Activated T-helper 2 cell treated with anti-CD3 and anti-CD28 coated beads, Interferon-gamma antibody, Interleukin-2, Interleukin-4, amounts not matched to agents 10 μg/mL and 5 μg/mL and 100 μg/mL, durations not matched to agents 14 hours and 24 hours and 36 hours (primary cell): ENCODE measurements at places on chromosomes 5 and 9. TPM values are rescaled to one million over a fixed set of nuclear protein-coding genes. Genes with fewer than 3 reads are reported as not detected.
A peak's percentile ranks its signal among the peaks of the same experiment; 100 is the strongest.

GRCh38 chr5:105632043-105632442, 2038.7 kb downstream of the EFNA5 start:
- no peaks in the 10 kb centered on the region for H3K27me3 ChIP-seq
- no peaks in the 10 kb centered on the region for H3K36me3 ChIP-seq
- no peak for DNase-seq
- no peak overlapping the region for H3K27ac ChIP-seq
- no peak overlapping the region for H3K4me3 ChIP-seq
- no peaks in the 10 kb centered on the region for H3K4me1 ChIP-seq

The GADD45G gene
- total RNA-seq: 18.4 and 19.9 TPM in 2 replicates

DNA sequence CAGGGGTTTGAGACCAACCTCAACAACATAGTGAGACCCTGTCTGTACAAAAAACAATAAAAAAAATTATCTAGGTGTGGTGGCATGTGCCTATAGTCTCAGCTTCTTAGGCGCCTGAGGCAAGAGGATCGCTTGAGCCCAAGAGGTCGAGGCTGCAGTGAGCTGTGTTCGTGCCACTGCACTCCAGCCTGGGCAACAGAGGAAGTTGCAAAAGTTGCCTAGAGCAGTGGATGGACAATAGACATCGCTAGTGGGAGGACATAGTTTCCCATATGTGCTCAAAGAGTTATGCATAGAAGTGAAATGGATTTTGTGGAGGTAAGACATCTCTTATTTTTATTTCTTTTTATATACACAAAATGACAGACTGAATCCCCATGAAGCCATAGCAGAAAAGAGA, 19.0 kb downstream of the HNRNPK start:
- no peak overlapping the region for H3K27ac ChIP-seq
- H3K4me3 ChIP-seq: no peak overlapping the region
- H3K27me3 ChIP-seq: no peaks in the 10 kb centered on the region
- peaks cover 8% of the 10 kb centered on the region for H3K4me1 ChIP-seq

DNA sequence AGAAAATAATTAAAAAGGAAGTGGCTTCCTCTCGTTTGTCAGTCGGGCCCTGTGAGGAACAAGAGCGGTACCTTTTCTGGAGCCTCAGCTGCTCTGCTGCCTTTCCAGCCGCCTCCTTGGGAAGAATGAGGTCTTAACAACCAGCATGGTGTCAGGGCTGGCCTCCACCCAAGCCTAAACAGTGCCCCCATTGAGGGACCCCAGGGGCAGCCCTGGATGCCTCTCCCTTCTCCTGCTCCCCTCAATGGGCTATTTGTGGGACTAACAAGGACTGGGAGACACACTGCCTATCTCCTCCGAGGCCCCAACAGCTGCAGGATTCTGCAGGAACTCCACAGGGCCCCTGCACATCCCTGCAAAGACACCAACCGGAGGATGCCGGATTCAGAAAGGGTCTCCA, 155.4 kb upstream of the MAP3K1 start:
- no peaks in the 10 kb centered on the region for H3K36me3 ChIP-seq
- DNase-seq: no peak
- no peak overlapping the region for H3K4me3 ChIP-seq
- H3K27ac ChIP-seq: no peak overlapping the region
- peaks cover 19% of the 10 kb centered on the region for H3K4me1 ChIP-seq

The PITX1 gene
- total RNA-seq: 0.39 and 0.46 TPM in 2 replicates

- no peak overlapping the region for H3K27ac ChIP-seq
- no peaks in the 10 kb centered on the region for H3K36me3 ChIP-seq
- peaks cover 2% of the 10 kb centered on the region for H3K4me1 ChIP-seq
- no peak overlapping the region for H3K4me3 ChIP-seq
- no peak for DNase-seq
Observed at GRCh38 chr9:32589083-32589723, 16.2 kb upstream of the NDUFB6 start.

The SHOC1 gene
- total RNA-seq: not detected in 2 replicates

GRCh38 chr9:16057541-16057940, 504.7 kb downstream of the CCDC171 start:
- no peak overlapping the region for H3K4me3 ChIP-seq
- H3K36me3 ChIP-seq: no peaks in the 10 kb centered on the region
- H3K27me3 ChIP-seq: peaks cover 7% of the 10 kb centered on the region
- H3K27ac ChIP-seq: no peak overlapping the region

- H3K27ac ChIP-seq: no peak overlapping the region
- no peak overlapping the region for H3K4me3 ChIP-seq
- no peak for DNase-seq
Observed at GRCh38 chr5:108788142-108788541, 40.4 kb downstream of the FER start.

DNA sequence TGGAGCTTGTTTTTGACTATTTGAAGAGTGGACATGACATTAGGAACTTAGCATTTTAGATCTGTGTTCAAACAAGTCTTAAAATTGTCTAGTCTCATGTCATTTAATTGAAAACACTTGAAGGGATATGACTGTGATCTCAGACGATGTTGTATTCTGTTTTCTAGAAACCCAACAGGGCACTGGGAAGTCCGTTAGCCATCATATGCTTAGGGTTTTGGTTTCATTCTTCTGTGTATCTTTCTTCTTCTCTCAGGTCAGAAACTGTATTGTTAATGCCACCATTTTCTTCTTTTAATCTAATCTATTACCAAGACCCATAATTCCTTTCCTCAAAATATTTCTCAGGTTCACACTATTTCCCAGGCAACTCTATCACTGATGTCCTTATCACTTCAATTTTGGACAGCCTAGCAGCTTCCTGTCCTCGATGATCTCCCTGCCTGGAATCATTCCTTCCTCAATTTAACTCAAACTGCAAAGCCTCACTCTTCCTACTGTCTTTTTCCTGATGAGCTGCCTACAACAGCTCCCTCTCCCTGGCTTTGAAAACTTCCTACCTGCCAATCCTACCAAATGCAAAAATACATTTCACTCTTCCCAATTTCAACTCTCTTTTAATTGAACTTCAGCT, 77.7 kb downstream of the MEF2C start:
- H3K27me3 ChIP-seq: peaks cover 14% of the 10 kb centered on the region
- H3K36me3 ChIP-seq: no peaks in the 10 kb centered on the region
- H3K4me3 ChIP-seq: no peak overlapping the region
- H3K27ac ChIP-seq: no peak overlapping the region
- no peak for DNase-seq

GRCh38 chr9:121938621-121939020, 154.5 kb downstream of the TTLL11 start:
- H3K4me1 ChIP-seq: no peaks in the 10 kb centered on the region
- H3K27me3 ChIP-seq: no peaks in the 10 kb centered on the region
- H3K36me3 ChIP-seq: no peaks in the 10 kb centered on the region
- H3K4me3 ChIP-seq: no peak overlapping the region
- DNase-seq: no peak
- no peak overlapping the region for H3K27ac ChIP-seq

GRCh38 chr5:115393239-115393638, 96.8 kb upstream of the CCDC112 start:
- H3K4me1 ChIP-seq: no peaks in the 10 kb centered on the region
- DNase-seq: no peak

DNA sequence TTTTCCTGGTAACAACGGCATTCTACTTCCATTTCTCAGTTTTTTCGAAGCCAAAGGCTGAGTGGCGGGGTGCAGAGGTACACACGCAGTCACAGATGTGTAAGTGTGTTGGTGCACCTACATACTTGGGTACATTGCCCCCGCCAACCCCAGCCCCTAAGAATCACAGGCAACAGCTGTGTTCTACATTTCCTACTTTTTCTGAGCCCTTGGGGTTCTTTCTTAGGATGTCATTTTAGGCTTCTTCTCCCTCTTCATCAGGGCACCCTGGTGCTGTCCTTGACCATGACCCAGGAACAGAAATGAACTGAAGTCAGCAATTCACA, 104.8 kb downstream of the PAX5 start:
- no peak for DNase-seq
- no peaks in the 10 kb centered on the region for H3K36me3 ChIP-seq
- peaks cover 24% of the 10 kb centered on the region for H3K4me1 ChIP-seq
- no peak overlapping the region for H3K4me3 ChIP-seq

GRCh38 chr9:97990259-97990658, 7.1 kb downstream of the ANP32B start:
- peaks cover 72% of the 10 kb centered on the region for H3K4me1 ChIP-seq
- H3K27ac ChIP-seq: peak overlapping the region; percentile 46
- no peaks in the 10 kb centered on the region for H3K27me3 ChIP-seq
- peak overlapping the region; percentile 6 for H3K4me3 ChIP-seq

DNA sequence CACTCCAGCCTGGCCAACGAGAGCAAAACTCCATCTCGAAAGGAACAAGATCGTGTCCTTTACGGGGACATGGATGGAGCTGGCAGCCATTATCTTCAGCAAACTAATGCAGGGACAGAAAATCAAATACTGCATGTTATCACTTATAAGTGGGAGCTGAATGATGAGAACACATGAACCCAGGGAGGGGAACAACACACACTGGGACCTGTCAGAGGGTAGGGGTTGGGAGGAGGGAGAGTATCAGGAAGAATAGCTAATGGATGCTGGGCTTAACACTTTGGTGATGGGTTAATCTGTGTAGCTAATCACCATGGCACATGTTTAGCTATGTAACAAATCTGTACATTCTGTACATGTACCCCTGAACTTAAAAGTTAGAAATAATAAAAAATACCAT, 40.9 kb downstream of the NMUR2 start:
- H3K27me3 ChIP-seq: no peaks in the 10 kb centered on the region
- no peaks in the 10 kb centered on the region for H3K4me1 ChIP-seq
- no peak for DNase-seq
- H3K36me3 ChIP-seq: no peaks in the 10 kb centered on the region
- H3K4me3 ChIP-seq: no peak overlapping the region

GRCh38 chr5:148816357-148816756, 10.1 kb upstream of the ADRB2 start:
- H3K36me3 ChIP-seq: no peaks in the 10 kb centered on the region
- no peak overlapping the region for H3K27ac ChIP-seq
- H3K4me3 ChIP-seq: no peak overlapping the region
- DNase-seq: no peak
- H3K27me3 ChIP-seq: peaks cover 27% of the 10 kb centered on the region
- peaks cover 13% of the 10 kb centered on the region for H3K4me1 ChIP-seq

DNA sequence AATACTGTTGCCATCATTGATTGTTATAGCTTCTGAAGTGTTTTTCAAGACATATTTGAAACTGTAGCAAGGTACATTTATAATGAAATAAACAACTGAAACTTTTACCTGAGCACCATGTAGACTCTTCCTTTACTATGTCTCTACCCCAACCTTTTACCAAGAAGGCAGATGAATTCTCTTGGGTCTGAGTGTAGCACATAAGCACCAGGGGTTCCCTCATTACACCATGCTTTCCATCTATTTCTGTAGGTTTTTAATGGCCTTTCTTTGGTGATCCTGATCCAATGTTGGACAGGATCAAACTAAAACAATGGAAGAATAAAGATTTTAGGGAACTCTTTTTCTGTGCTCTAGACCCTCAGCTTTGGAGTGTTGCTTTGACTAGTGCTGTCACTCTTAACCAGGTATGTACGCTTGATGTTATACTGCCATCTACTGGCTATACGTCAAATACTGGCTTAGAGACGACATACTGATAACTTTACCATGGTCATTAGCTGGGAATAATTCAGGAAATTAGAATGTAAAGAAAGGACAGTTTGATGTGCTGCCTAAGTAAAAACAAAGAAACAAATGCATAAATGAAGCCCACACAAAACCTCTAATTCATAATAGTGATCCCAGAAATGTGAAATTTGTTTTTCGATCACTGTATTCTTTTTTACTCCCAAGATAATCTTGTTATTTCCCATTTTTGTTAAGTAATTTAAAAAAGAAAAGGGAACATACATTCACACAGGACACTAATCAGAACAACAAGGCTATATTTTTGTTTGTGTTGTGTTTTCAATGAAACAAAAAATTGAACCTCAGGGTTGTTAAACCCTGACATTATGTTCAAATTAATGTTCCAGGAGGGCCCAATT, 30.7 kb downstream of the IFNW1 start:
- no peak overlapping the region for H3K4me3 ChIP-seq
- H3K27ac ChIP-seq: no peak overlapping the region
- peaks cover 27% of the 10 kb centered on the region for H3K27me3 ChIP-seq
- no peaks in the 10 kb centered on the region for H3K36me3 ChIP-seq
- H3K4me1 ChIP-seq: no peaks in the 10 kb centered on the region

GRCh38 chr9:88920645-88921044, 70.6 kb upstream of the S1PR3 start:
- H3K36me3 ChIP-seq: peaks cover 8% of the 10 kb centered on the region
- no peak overlapping the region for H3K27ac ChIP-seq

The PCDHGA4 gene
- 0.44 and 0.57 TPM in 2 replicates for total RNA-seq

GRCh38 chr5:79111387-79111959, at the start of gene BHMT:
TSS of gene BHMT (plus strand) at chr5:79111809. CDS start at chr5:79111886, 77 bp downstream.
- H3K4me3 ChIP-seq: no peak within 1 kb of the TSS
- DNase-seq: no peak
- H3K4me1 ChIP-seq: peaks cover 3% of the 10 kb centered on the region
- H3K36me3 ChIP-seq: no peaks in the 10 kb centered on the region
- H3K27me3 ChIP-seq: peaks cover 72% of the 10 kb centered on the region

DNA sequence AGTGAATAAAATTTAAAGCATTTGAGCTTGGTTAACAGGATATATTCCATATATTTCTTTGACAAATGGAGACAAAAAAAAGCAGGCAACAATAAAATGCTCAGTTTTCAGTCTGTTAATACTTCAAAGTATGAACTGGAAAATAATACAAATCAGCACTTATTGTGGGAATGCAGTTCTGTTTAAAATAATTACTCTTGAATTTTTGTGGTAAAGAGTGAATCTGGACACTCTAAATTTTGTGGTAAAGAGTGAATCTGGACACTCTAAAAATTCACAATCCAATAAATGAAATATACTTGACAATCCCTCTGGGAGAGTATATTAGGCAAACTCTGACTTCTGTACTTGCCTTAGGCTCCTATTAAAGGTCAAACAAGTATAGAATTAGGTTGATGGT, 141.9 kb upstream of the RASA1 start:
- no peaks in the 10 kb centered on the region for H3K36me3 ChIP-seq
- no peak for DNase-seq
- H3K4me1 ChIP-seq: peaks cover 42% of the 10 kb centered on the region

DNA sequence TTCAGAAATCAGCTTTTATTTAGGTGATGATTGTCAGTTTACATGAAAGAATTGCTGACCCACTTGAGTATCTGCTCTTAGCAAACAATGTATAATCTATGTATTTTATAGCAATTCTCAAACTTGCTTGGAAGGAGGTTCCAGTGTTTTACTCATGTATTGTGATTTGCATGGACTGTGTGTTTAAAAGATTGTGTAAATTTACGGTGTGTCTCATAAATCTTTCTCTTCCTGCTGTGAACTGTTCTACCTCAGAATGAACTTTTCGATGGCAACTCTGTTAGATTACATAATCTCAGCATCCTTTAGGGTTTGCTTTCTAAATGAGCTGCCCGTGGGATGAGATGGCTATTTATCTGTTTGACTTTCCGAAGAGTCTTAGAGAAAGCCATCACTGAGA, 122.5 kb downstream of the MEF2C start:
- H3K4me3 ChIP-seq: no peak overlapping the region
- H3K27ac ChIP-seq: no peak overlapping the region
- no peak for DNase-seq
- no peaks in the 10 kb centered on the region for H3K36me3 ChIP-seq
- peaks cover 36% of the 10 kb centered on the region for H3K27me3 ChIP-seq

The OR1Q1 gene
- not detected in 2 replicates for total RNA-seq
